Sigmoid colon (tissue), 7 donors: ENCODE measurements at places on chromosomes 1 and 21. TPM values are rescaled to one million over a fixed set of nuclear protein-coding genes. Genes with fewer than 3 reads are reported as not detected.

HES5 gene
- not detected for total RNA-seq

SPATA45 gene
- not detected for total RNA-seq

DNA sequence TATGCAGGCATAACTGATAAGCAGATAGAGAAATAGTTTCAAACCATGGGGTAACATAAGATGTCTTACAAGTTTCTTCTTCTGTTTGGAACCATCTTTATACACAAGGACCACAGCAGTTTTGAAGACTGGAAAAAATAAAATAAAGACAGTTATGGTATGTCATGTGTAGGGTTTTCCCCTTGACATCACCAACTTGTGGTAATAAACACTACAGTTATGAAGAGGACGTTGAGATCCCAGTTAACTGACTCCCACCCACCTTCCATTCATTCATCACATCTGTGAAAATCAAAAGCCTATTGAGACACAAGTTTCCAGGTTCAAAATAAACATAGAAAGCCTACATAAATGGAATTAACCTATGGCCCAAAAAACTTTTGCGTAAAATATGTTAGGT, 92.5 kb upstream of the KRTAP19-8 start:
- H3K4me1 ChIP-seq: no peaks in the 10 kb centered on the region
- no peak overlapping the region for H3K27ac ChIP-seq
- no peaks in the 10 kb centered on the region for H3K27me3 ChIP-seq
- H3K4me3 ChIP-seq: no peak overlapping the region
- no peak for DNase-seq

GRCh38 chr1:51551081-51551480, 32.0 kb upstream of the EPS15 start:
- H3K27ac ChIP-seq: no peak overlapping the region
- no peak for DNase-seq
- H3K36me3 ChIP-seq: no peaks in the 10 kb centered on the region

DNA sequence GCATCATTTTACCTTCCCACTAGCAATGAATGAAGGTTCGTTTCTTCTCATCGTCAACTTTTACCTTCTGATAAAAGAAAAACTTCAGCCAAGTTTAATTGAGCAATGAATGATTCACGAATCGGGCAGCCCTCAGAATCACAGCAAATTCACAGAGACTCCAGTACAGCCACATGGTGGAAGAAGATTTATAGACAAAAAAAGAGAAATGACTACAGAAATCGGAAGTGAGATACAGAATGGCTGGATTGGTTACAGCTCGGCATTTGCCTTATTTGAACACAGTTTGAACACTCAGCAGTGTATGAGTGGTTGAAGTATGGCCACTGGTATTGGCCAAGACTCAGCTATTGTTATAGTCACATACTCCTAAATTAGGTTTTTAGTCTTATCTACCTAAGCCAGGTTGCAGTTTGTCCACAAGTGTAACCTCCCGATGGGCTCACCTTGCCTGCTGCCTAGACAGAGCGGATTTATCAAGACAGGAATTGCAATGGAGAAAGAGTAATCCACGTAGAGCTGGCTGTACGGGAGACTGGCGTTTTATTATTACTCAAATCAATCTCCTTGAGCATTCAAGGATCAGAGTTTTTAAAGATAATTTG, 15.3 kb downstream of the AK4 start:
- no peak overlapping the region for H3K27ac ChIP-seq
- H3K36me3 ChIP-seq: no peaks in the 10 kb centered on the region
- no peak for DNase-seq
- H3K27me3 ChIP-seq: no peaks in the 10 kb centered on the region

GRCh38 chr1:65267271-65267670, 42.1 kb upstream of the DNAJC6 start:
- no peaks in the 10 kb centered on the region for H3K36me3 ChIP-seq
- H3K4me1 ChIP-seq: peaks cover 21% of the 10 kb centered on the region
- DNase-seq: no peak
- no peak overlapping the region for H3K27ac ChIP-seq
- H3K27me3 ChIP-seq: peaks cover 41% of the 10 kb centered on the region
- no peak overlapping the region for H3K4me3 ChIP-seq

DNA sequence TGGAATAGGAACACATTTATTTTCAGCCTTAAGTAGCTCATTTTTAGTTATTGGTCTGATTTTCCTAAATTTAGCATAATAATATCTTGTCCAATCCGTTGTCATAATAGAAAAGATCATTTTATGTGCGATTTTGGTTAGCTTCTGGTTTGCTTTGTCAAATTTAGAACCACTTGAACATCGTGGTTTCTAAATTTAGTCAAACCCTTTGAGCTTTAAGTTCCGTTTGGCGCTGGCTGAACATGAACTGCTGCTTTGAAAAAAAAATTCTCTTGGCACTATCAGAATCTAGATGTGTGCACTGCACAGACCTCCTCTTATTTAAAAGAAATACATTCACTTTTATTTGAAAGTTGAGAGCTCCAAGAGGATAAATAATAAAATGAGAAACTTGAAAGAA, 370.6 kb downstream of the PTPRC start:
- no peak overlapping the region for H3K27ac ChIP-seq
- DNase-seq: no peak
- H3K4me1 ChIP-seq: no peaks in the 10 kb centered on the region
- no peaks in the 10 kb centered on the region for H3K36me3 ChIP-seq
- no peaks in the 10 kb centered on the region for H3K27me3 ChIP-seq
- no peak overlapping the region for H3K4me3 ChIP-seq
